Panc1 (cell line): ENCODE measurements at places on chromosomes 1 and 21.

- DNase-seq, result no peak
These were observed 475.0 kb downstream of the SMYD3 start for GRCh38 chr1:246032031-246032551.

GRCh38 chr21:35796844-35797243 lies 263.5 kb downstream of the SETD4 start:
- no peak for DNase-seq

- no peak for DNase-seq
These were observed 369.9 kb upstream of the LRRC7 start for GRCh38 chr1:69197816-69198215.

DNA sequence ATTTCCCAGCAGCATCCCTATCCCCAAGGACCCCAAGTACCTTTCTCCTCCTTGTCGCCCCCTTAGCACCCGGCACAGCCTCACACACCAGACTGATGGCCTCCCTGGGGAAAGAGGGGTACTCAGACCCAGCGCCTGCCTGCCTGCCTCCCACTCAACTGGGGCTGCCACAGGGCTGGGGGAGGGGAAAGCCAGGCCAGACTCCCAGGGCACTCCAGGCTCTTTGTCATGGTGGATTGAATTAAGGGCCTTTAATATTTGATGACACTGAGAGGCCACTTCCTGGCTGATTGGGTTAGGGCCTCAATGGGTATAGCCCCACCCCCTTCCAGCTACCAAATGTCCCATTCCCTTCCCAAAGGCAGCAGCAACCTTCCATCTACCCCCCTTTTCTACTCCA lies 1.8 kb downstream of the SHC1 start:
- DNase-seq, result no peak

- DNase-seq, result no peak
These were observed 100.9 kb upstream of the MARK1 start for GRCh38 chr1:220426989-220427388.

DNA sequence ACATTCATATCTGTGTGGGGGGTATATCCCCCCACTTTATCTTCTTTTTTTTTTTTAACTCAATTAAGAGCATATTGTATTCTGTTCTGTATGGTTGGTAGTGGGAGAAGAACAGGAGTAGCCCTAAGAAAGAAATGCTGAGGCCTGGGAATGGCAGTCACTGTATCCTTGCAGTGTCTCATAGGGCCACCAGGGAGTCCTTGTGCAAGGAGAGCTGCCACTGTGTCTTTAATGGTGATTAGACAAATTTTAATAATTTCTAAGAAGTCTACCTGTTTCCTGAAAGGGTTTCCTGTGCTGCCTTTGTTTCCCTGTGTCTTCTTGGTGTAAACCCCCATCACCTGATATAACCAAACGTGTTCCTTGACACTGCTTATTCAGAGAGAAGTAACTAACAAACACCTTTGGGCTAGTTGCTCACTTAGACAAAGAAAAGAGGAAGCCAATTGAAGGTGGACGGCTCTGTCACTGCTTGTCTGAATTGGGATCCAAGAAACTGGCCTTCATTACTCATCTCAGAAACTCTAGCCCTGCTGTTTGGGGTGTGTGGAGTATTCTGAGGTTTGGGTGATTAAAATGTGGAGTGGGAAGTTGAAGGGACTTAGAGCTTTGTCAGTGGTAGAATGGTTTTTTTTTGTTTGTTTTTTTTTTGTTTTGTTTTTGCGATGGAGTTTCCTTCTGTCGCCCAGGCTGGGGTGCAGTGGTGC lies 15.2 kb downstream of the GIPC2 start:
- DNase-seq, result no peak

GRCh38 chr21:42440187-42440792 lies 36.6 kb downstream of the UBASH3A start:
- no peak for DNase-seq

DNA sequence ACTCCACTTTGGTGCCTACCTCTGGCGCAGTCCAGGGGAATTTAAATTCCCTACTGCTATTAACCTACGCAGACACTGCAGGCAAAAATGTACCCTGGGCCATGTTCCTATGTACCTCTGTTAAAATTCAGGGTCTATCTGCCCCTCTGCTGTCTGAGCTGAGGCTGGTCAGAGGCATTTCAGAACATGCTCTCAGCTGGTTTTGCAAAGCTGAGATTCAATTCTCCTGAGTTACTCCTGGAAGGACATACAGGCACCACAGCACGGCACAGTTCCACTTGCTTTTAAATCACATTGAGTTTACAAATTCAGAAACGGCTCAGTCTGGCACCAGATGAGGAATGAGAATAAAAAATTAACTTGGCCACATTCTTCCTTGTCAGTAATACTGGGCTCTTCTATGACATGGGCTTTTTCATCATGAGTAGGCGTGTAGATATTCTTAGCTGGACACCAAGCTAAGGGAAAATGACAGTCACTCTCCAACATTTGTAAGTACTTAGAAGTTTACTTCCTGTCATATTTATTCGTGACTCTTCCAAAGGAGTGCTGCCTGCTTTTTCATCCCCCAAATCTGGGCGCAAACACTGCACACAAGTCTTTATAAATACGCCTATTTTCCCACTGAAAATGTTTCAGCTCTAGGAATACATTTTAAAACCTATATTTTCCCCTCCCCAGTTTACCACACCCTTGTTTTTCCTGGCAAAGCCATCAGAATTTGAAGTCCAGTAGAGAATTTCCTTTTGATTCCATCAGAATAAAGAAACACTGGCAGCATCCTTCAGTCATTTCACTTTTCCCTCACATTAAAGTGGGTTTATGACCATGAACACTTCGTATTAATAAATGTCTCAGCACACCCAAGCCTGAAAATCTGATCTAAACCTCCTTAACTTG lies 1.9 kb downstream of the C1orf198 start:
- no peak for DNase-seq

DNA sequence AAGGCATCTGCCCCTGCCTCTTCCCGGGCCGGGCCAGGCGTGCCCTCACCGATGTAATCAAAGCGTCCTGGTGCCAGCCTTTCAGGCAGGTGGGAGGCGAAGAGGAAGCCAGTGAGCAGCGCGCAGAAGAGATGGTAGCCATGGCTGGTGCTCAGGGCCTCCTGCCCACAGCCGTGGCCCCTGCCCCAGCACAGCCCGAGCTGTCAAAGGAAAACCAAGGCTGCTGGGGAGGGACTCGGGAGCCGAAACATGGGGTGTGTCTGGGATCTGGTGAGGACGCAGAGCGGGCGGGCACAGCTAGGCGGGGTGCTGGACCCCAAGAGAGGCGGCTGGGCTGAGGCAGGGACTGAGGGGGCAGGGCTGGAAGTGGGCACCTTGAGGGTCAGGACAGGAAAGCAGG lies 2.7 kb downstream of the BGLAP start:
- DNase-seq, result no peak

DNA sequence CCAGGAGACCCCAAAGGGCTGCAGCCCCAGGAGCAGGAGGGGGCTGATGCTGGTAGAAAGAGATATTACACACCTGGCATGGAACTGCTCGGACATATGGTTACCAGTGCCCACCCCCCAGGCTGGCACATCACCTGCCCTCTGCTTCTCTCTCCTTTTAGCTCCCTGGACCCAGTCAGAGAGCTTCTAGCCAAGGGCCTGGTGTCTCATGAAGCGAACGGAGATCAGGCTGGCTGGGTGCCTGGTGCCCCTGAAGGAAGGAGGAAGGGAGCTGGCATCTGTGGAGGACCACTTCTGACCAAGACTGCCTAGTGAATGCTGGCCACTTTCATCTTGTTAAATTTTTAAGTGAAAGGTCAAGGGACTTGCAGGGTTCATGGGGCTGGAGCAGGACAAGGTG lies 53.1 kb downstream of the FOXO6 start:
- DNase-seq, result no peak

GRCh38 chr1:200079232-200079940 lies 51.9 kb downstream of the NR5A2 start:
- no peak for DNase-seq

DNA sequence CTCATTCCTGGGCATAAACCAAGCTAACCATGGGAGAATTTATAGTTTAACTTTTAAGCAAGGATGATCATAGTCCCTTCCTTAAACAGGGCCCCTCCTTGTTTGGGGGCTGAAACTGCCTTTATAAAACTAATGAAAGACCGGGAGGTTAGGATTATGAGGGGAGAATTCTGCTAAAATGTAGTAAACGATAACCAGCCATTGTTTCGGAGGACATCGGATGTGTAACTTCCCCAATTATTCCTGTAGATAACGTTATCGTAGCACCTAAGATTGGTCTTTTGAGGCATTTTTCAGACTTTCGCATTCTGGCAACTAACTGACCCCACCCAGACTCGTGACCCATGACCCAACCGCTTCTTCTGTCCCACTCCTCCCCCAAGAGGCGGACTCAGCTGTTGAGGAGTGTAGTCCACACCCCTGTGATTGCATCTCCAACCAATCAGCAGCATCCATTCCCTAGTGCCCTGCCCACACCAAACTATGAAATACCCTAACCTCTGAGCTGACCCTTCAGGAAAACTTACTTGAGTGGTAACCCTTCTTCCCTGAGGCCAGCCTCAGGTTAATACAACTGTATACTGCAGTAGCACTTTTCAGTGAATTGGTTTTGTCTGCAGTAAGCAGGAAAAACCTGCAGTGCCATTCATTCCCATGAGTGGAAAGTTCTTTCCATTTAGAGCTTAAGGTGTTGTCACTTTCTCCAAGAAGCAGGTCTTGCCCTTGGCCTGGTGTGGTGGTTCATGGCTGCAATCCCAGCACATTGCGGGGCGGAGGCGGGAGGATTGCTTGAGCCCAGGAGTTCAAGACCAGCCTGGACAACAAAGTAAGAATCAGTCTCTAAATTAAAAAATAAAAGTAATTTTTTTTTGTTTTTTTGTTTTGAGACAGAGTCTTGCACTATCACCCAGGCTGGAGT lies 823 bp upstream of the SYF2 start:
- peak; percentile 89 for DNase-seq

DNA sequence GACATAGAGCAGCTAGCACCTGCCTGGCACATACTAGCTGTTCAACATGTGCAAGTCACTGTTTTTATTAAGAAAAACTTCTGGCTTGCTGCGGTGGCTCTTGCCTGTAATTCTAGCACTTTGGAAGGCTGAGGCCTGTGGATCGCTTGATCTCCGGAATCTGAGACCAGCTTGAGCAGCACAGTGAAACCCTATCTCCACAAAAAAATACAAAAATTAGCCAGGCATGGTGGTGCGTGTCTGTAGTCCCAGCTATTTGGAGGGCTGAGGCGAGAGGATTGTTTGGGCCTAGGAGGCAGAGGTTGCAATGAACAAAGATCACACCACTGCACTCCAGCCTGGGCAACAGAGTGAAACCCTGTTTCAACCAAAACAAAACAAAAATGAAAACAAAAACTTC lies 27.7 kb upstream of the C8B start:
- DNase-seq, result no peak

DNA sequence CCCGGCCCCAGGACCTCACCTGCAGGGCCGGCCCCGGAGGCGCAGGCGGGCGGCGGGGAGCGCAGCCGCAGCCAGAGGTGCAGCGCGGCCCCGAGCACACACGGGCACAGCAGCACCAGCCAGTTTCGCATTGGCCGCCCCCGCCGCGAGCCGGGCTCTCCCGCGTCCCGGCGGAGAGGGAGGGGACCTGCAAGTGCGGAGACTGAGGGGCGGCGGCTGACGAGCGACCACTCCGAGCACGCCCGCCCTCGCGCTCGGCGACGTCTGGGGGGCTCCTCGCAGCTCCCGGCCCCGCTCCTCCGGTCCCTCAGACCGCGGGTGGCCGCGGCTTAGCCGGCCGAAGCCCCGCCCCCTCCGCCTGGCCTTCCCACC lies at the start of gene B3GALNT2:
B3GALNT2 (minus strand) TSS at position 331 of the 372 bp plus-strand sequence; CDS start at position 131, 200 bp downstream.
- no peak for DNase-seq

GRCh38 chr1:236795757-236796667 lies 920 bp downstream of the MTR start:
- DNase-seq, result no peak

DNA sequence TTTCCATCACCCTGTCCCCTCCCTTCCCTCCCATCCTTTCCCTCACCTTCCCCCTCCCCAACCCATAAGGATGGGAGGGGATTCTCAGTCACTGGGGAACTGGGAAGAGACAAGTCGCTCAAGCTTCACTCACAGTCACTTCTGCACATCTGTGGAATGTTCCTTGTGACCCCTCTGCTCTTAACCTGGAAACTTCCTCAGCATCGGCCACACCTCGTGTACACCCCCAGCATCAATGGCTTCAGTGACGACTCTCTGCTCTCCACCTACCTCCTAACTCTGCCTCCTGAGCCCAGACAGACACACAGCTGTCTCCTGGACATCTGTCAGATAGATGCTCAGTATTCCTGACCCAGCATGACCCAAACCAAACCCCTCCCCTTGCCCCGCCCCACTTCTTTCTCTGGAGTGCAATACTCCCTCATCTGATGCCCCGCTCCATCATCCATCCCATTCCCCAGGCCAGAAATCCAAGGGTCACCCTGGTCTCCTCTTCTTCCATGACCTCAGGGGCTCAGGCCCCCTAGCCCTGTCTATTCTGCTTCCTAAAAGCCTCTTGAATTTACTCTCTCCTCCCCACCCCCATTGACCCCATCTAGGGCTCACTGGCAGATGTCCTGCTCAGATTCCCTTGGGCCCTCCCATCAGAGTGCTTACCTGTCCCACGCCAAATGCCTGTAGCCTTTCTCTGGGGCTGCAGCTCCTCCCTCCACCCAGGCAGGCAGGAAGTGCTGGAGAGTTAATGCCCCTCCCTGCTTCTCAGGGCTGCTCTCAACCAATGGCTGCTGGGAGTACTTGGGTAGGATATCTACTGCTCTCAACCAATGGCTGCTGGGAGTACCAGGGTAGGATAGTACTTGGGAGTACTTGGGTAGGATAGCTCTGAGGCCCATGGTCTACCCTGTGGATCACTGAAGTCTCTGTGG lies 83.1 kb upstream of the CSF3R start:
- DNase-seq, result no peak

- no peak for DNase-seq
These were observed 15.9 kb downstream of the TXNIP start for GRCh38 chr1:145980457-145980994.

- DNase-seq, result no peak
These were observed 250.9 kb upstream of the DAB1 start for GRCh38 chr1:57674801-57675200.

- no peak for DNase-seq
These were observed 3.5 kb upstream of the TFF1 start for GRCh38 chr21:42369821-42370220.

DNA sequence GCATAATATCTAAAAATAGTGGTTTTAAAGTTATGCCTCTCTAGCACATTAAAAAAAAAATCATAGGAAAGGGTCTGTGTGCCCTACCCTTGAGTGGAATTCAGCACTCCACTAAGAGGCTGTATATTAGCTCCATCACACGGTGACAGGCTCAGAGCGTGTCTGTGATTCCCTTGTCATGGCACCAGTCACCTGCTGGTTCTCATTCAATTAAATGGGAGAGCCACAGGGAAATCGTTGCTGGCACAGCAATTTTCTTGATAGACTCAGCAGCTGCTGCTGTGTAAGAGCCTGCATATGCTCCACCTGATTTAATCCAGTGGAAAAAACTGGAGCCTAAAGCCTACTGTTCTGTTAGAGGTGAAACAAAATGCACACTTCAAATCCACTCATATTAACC lies 9.5 kb downstream of the ATP6V1G3 start:
- DNase-seq, result no peak

- no peak for DNase-seq
These were observed 22.7 kb downstream of the ACTL8 start for GRCh38 chr1:17777818-17778217.

GRCh38 chr1:72637593-72637992 lies 355.3 kb upstream of the NEGR1 start:
- no peak for DNase-seq
